ENCODE measurements at places on chromosomes 5 and 9.

DNA sequence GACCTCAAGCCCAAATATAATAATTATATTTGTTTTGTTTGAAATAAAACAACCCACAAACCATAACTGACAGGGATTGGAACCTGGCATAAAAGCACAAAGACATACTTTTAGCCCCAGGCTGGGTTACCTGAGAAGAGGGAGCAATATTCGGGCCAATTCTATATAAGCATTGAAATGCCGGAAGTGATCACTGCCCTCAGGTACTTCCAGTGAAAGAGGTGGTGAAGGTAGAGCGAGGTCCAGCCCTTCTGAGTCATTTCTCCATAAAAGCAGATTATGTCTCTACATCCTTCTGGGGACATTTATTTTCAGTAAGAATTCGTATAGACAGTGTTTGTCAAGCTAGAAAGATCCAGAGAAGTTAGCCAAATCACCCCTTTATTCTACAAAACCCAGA, 59.6 kb downstream of the GCNT4 start:
- no peak for DNase-seq

DNA sequence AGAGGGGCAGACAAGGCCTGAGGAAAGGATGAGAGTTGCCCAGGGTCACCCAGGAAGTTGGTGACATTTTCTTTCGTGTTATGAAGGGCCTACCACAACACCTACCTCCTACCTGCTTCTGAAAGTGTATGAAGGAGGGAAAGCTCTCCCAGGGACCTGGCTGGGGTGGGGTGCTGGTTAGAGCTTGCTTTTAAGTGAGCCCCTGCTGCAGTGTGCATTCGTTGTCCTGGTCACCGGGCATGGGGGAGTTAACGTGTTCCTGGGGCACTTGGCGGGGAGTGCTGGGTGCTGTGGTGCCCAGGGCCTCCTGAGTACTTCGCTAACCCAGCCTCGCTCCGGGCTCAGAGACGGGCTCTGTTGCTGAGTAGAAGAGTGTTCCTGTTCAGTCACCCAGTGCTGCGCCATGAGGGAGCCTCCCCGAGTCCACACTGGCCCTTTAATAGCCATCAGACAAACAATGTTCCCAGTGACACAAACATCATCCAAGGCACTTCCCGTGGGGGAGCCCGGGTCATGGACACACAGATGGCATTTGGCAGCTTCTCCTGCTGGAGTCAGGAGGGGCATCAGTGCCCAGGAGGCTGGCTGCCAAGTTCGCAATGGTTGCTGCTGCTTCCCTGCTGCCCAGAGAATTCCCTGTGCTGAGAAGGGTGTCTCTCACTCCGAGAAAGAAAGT, 85.7 kb downstream of the AMBP start:
- peak; percentile 49 for DNase-seq

DNA sequence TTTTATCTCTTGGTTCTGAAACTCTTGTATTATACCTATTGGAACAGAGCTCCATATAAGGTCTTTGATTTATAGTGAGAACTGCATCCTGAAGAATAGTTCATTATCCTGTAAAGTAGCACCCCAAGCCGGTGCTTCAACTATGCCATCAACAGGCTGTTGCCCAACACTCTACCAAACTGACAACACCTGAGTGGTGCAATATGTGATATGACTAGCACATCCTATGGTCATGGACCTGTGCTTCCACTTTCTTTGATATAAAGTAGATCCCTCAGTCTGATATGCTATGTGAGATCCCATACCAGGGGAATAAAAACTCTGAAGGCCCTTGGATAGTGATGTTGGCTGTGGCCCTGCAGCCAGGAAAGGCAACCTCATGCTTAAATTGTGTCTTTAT, 15.8 kb downstream of the CSF2 start:
- no peak for DNase-seq

DNA sequence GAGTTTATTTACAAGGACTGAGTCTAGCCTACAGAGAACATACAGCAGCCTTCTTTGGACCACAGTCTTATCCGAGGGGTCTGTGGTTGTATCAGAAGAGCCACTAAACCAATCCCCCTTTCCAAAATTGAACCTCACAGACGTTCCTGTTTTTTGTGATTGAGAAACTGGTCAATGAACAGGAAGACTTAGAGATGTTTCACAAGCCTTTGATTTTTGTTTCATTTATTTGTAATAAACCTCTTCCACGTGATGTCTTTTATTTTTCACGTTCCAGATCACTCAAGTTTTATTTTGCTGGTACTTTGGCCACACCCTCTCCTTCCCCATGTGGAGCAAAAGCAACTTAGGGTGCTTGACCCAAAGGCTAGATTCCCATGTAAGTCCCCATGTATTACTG, 16.1 kb downstream of the CCT5 start:
- DNase-seq = peak; percentile 51

GRCh38 chr9:33065157-33066076, 11.1 kb downstream of the SMU1 start:
- DNase-seq = peak; percentile 25

GRCh38 chr5:169350016-169350415, 49.1 kb upstream of the SLIT3 start:
- no peak for DNase-seq

DNA sequence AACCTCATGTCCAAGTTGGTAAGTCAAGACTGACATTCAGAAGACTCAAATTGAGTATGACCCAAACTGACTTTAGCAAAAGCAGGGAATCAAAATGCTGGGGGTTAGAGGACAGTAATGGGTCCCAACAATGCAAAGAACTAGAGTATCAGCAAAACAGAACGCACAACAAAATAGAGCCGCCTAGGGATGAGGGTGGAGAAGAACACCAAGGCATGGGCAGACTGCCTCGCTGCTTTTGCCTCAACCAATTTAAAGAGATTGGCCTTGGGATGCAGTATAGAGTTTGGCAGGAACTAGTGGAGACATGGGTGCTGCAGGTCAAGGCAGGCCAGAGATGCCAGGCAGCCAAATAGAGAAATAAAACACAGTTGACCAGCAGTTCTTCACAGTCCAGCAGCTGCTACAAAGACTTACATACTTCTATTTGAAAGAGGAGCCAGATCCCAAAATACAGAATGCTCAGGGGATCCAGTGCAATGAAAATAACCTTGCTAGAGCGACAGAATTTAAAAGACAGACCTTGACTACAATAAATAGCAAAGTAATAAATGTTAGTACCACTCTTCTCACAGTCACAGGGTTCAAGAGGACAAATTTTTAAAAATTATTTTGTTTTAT, 83.9 kb upstream of the NIPBL start:
- no peak for DNase-seq

Data from suppressor macrophage (primary cell).